ENCODE measurements at places on chromosomes 11 and 22. TPM values are rescaled to one million over a fixed set of nuclear protein-coding genes. Genes with fewer than 3 reads are reported as not detected.

The HBB gene
- not detected for total RNA-seq

The KCNJ1 gene
- not detected for total RNA-seq

The RIC3 gene
- 0.39 TPM for total RNA-seq

The KIAA0930 gene
- 14.1 TPM for total RNA-seq

The KCNK7 gene
- not detected for total RNA-seq

The FOLR2 gene
- total RNA-seq: not detected

The AGBL2 gene
- 6.4 TPM for total RNA-seq

The THY1 gene
- total RNA-seq: 69.7 TPM

Data from placental epithelial cell (primary cell).